ENCODE measurements at places on chromosomes 13 and 19.

DNA sequence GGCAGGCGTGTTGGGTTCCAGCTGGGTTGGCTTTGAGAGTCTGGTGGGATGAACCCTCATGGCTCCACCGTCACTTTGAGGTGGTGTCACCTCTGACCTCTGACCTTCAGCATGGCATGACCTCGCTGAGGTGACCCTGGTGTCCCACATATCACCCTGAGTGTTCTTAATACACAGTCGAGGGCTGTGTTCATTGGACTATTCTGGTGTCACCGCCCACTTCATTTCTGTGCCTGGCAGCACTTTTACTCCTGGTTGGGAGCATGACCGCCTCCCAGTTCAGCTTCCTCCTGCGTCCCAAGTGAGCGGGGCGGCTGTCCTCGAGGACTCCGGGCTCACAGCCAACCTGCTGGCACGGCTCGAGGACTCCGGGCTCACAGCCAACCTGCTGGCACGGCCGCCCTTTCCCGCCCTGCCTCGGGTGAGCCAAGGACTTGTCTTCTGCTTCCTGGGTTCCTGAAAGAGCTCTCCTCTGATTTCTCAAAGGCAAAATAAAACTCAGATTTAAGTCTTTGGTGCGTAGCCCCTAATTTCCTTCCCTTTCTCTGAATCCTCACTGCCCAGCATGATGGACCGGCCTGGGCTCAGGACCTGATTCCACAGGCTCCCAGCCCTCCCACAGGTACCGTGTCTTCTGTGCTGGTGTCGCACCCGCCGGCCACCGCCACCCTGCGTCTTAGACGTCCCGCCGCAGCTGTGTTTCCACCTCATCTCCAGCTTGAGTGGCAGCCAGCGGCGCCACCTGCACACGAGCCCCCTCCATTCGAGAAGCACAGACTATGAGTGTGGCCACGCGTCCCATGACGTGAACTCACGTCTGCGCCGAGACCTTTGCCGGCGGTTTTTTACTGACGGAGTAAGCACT is 10.4 kb downstream of the ATP4B start:
- DNase-seq, result peak; percentile 41

DNA sequence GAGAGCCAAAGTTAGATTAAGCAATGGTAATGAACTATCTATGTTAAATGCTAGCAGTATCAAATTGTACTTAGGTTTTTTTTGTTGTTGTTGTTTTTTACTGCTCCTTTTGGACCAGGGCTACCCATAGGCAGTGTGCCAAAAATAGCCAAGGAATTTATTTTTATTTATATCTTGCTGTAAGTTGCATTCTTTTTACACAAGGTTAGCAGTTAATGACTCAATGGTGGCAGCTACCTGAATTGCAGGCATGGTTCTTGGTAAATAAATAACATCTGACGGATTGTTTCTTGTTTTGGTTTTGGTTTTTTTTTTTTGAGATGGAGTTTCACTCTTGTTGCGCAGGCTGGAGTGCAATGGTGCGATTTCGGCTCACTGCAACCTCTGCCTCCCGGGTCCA is 194.8 kb upstream of the TSC22D1 start:
- no peak for DNase-seq

GRCh38 chr19:16303755-16304154 is 20.9 kb upstream of the KLF2 start:
- no peak for DNase-seq

DNA sequence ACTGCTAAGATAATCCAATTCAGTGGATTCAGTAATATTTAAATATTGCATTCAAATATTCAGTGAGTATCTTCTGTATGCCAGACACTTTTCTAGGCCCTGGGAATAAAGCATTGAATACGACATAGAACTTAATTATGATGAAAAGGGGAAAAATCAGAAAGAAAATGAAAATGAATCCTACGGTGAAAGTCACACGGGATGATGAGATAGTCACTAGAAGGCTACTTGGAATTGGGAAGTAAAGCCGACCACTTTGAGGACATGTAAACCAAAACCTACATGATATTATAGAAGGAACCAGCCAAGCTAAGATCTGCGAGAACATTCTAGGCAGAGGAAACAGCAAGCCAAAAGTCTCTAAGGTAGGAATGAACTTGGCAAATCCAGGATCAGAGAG is 10.1 kb downstream of the DPY19L3 start:
- DNase-seq, result no peak

- DNase-seq, result peak; percentile 68
Measured at GRCh38 chr13:45393941-45394570, 24.1 kb downstream of the SLC25A30 start.

DNA sequence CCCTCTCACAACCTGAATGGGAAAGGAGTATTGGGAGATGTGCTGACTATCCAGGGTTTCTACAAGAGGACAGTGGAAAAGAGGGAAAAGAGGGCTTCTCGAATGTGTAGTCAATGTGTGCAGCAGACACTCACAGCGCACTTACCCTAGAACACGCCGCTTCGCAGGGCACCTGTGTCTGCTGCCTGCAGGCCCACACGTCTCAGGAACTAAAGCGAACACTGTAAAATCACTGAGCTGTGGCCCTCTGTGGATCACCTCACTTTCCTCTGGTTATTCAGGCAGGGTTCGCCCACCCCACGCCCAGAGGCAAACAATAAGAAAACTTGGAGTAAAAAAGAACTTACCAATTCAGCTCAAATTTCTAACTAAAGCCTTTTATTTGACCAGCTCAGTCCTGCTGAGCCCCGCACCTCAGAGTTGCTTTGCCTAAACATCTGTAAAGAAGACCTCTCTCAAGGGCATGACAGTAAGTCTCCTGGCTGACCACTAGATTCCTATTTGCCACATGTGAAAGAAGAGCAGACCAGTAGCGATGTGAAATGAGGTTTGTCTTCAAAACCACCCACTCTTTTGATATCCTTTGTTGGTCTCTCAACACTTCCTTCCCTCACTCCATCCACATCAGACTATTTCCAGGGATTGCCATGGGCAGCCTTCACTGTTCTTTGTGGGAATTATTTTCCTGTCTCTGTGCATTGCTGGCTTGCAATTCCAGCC is 19.3 kb upstream of the DOCK9 start:
- DNase-seq, result no peak

DNA sequence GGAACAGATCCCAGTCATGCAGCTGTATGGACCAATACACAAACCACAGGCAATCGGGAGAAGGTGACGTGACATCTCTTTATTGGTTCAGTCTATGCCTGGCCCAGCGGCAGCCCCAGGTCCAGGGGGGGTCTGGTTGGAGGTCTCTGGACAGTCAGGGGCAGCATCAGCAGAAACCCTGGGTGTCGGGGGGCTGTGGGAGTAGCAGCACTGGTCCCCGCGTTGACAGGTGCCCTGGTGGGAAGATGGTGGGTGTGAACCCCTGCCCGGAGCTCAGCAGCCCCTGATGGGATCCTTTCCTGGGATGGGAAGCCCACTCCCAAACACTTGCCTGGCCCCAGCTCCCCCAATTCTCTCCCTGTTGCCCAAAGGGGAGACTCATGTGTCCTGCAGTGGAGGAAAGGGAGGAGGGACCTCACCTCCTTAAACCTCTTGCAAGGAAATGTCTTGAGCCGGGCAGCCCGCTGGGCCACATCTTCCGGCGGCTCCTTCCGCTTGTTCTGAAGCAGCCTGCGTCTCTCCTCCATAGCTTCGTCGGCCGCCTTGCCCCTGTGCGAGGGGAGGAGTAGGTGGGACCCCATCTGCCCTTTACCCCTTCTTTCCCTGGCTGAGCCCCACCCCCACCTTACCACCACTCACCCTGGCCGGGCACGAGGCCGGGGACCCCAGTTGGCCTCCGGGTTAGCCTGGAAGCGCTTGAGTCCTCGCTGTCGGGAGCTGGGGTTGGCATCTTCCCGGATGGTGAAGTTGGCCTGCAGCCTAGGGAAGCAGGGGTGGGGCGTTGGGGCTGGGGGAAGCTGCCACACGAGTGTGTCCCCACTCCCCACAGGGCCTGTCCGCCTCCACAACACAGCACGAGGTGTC is 2.4 kb upstream of the LYL1 start:
- peak; percentile 62 for DNase-seq

DNA sequence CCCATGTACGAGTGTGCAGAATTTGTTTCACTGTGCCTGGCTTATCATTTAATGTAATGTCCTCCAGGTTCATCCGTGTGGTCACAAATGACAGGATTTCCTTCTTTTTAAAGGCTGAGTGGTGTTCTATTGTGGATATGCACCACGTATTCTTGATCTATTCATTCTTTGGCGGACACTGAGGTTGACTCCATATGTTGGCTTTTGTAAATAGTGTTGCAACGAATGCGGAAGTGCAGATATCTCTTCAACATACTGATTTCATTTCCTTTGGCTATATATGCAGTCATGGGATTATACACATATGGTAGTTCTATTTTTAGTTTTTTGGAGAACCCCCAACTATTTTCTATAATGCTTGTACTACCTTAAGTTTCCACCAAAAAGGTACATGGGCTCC is 13.0 kb downstream of the OR7A5 start:
- DNase-seq, result no peak

Measured in hematopoietic multipotent progenitor cell (in vitro differentiated cells).